ENCODE measurements at places on chromosomes 5 and 9.

DNA sequence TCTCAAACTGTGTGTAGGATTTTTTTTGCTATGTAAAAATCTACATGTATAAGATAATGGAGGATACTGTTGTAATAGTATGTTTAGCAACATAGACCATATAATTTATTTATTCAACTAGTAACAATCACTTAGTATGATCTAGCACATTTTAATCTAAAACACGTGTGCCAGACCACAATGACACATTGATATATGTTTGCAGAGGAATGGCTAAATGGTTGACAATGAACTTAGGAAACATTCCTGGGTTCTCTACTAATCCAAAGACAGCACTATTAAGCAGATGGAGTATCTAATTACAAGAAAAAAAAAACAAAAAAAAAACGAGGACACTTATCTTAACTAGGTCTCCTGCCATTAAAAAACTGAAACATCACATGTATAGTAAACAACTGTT lies 261.7 kb upstream of the PAPPA start:
- no peak for DNase-seq

- DNase-seq: no peak
These were observed 184.7 kb downstream of the AOPEP start for GRCh38 chr9:94911211-94911610.

GRCh38 chr5:41722359-41722950 lies 147.8 kb downstream of the OXCT1 start:
- no peak for DNase-seq

- no peak for DNase-seq
These were observed 12.9 kb downstream of the TCF7 start for GRCh38 chr5:134127376-134127861.

Data from smooth muscle cell of the brain vasculature (primary cell).